ENCODE measurements at places on chromosomes 2 and 18.

DNA sequence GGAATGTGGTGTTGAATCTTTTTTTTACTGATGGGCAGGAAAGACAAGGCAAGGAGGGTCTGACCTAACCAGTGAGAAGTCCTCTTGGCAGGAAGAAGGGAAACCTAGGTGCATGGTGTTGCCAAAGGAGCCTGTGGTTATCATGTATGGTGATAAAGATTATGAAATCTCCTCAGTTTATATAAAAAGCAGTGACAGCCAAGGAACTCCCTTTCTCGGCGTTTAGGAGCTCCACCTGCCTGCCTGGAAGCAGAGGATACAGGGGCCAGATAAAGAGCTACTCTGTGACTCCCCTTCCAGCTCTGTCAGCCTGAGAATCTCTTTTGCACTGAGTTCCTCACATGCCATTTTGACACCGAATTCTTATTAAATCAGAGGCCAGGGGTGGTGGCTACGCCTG is 26.1 kb downstream of the COLEC12 start:
- DNase-seq = no peak

DNA sequence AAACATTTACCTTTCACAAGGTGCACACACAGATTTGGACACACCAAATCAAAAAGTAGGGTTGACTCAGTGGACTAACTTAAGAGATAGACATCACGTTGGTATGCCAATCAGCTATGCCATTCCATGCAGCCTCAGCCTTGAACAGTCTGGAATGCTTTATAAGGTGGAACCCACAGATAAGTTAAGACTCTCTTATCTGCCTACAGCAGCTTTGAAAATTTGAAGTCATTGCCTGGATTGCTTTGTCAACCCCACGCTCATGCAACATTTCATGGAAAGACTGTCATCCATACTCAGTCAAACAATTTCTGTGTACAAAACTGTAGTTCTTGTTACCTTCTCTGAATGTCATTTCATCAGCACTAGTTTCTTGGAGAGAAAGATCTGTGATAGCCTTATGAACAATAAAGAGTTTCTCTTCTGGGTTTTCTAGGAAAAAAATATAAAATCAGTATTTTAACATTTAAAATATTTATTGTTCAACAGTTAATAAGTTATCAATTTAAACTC is 1.2 kb downstream of the ERMN start:
- no peak for DNase-seq

DNA sequence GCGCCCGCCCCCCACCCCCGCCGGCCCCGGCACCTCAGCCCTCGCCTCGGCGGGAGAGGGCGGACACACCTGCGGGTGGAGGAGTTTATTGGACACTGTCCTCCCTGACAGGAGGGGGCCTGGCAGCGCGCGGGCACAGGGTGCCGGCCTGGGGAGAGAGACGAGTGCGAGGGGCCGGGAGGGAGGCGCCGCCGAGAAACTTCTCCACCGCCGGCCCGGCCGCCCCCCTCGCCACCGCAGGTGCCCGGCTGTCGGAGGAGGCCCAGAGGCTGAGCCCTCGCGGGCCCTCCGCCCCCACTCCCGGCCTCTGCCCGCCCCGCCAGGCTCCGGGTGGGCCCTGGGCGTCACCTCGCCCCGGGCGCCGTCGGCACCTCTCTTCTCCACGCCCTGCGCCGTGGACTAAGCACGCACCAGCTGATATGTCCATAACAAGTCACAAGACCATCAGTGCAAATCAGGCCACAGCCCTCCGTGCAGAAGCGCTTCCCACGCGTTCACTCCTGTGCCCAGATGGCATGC is 311.3 kb downstream of the CELF4 start:
- DNase-seq = no peak

DNA sequence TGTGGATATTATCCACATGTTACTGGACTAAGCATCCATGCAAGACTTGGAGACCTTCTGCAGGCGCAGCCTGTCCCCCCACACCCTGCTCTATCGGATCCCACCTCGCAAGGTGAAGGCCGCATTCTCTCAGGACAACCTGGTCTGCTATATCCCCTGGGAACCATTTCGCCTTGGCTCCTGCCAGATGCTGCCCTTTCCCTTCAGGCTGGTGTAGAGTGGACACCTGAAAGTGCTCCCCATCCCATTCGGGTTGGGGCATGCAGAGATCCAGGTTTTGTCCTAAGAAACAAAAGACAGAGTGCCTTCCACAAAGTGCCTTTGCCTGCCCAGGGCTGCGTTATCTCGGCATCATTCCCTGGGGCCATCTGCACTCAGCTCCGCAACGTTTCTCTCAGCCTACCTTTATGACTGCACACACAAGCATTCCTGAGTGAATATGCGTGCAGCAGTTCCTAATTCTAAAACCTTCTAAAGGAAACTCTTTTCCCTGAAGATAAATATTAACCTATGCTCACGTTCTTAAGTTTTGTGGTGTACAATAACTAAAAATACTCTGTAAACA is 20.5 kb downstream of the FHL2 start:
- DNase-seq = no peak

GRCh38 chr2:71181316-71181715 is 45.6 kb downstream of the PAIP2B start:
- no peak for DNase-seq

DNA sequence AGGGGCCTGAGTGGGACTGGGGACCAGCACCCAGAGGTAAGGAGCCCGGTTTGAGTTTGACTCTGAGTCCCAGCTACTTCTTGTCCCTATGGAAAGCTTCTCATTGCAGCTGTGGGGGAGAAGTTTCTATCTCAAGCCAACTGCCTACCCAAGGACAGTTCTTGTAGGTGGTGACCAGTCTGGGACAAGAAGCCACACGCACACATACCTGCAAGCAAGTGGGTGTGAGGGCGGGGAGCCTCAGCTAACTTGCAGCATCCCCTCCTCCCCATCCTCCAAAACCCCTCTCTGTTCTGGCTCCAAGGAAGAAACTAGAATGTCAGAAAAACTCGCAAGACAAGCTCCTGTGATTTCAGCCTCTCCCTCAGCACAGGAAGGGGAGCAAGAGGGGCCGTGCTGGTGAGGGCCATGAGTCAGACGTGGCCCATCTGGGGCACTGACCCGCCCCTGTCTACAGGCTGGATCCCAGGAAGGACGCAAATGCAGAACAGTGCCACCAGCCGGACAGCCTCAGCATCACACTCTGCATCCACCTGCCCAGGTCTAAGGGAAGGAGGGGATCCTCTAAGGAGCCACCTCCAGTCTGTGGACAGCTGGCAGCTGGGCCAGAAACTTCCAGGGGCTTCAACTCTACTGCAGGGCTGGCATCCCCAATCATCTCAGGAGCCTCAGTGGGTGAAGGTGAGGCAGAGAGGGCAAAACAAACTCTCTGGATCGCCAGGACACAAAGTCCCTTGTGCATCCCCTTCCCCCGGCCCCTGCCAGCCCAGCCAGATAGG is 103.4 kb downstream of the TNS1 start:
- no peak for DNase-seq

- no peak for DNase-seq
Observed at GRCh38 chr18:56647951-56648893, 2.9 kb upstream of the WDR7 start.

- no peak for DNase-seq
Observed at GRCh38 chr2:236959036-236959435, 126.7 kb upstream of the COPS8 start.

DNA sequence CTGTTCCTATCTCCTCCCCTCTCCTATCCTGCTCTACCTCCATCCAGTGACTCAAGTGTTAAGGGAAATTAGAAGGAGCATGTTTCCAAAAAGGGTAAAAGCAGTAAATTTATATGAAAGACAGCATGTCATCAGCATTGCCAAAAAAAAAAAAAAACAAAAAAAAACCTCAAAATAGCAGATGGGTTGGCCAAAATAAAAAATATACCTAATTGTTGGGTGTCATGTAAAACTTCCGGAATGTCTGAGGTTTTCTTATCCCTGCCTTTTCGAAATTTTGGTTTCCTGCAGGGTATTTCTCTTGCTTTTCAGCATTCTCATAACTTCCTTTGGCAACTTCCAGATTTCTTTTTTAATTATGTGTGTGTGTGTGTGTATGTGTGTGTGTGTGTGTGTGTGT is 241.6 kb upstream of the FN1 start:
- DNase-seq = no peak

- no peak for DNase-seq
Observed at GRCh38 chr2:45577441-45577840, 33.6 kb downstream of the SRBD1 start.

GRCh38 chr18:24465486-24465885 is 5.0 kb downstream of the HRH4 start:
- no peak for DNase-seq

- DNase-seq = no peak
Observed at GRCh38 chr2:23675506-23675905, 251.4 kb downstream of the ATAD2B start.

DNA sequence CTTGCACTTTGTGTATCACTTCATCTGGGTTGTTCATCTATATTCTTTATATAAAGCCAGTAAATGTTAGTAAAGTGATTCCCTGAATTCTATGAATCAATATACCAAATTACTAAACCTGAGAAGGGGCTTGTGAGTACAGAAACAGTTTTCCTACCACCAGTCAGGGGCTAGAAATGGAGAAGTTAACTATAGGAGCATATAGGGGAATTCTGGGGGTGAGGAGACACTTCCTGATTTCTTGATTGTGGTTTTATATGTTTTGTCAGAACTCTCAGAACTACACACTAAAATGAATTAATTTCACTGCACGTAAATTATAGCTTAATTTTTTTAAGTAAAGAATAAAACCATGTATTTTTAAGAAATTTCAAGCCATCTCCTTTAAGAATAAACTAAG is 93.7 kb downstream of the SESTD1 start:
- no peak for DNase-seq

DNA sequence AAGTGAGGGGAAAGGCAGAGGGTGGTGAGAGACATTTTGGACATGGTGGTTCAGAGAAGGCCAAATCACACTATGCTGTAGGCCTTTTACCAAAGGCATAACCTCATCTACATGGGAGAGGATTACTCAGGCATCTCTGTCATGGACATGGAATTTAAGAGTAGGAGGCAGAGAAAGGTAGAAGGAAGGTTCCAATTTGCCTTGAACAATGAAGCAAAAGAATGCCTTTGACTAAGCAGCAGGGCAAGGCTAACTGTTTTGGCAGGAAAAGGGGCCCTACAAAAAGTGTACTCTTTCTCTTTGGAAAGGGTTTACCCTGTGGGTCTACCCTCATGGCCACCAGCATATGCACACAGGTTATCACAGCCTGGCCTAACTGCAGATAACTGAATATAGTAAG is 45.6 kb upstream of the RNU4ATAC start:
- no peak for DNase-seq

Data from activated T-cell treated with anti-CD3 and anti-CD28 coated beads for 24 hours (primary cell).